NCI-H2081 (cell line): ENCODE measurements at places on chromosomes 3 and 15.
A peak's percentile ranks its signal among the peaks of the same experiment; 100 is the strongest.

DNA sequence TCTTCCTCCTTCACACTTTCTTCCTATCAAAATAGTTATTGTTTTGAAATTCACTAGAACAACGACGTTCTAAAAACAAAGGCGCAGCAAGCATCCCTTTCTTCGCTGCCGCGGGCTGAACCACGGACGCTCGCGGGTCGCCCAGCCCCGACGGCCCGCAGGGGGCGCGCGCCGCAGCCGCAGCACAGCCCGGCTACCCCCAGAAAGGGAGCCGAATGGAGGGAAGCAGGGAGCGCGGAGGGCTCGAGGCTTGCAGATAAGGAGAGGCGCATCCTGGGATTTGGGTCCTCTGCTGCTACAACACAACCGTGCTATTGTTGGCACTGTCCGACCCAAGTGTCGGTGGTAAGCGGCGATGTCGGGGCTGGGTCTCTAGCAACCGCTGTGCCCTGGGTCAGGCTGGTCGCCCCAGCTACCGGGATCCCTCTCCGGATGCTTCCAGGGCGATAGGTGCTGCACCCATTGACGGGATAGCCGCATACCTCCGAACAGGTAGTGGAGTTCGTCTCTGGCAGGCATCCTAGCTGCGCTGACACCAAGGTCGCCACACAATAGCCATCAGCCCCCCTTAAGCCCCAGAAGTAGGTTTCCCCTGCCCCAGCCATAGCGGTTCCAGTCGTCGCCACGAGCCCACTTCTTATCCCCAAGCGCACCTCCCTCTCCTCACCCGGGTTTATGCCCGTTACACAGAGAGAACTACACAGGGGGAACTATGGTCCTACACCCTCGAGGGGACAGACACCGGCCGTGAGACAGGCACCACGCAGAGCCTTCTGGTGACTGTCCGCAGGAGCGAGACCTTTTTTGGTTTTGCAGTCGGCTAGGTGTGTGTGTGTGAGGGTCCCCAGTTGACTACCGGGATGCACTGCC lies 6.0 kb downstream of the ONECUT1 start:
- peak; percentile 62 for DNase-seq

DNA sequence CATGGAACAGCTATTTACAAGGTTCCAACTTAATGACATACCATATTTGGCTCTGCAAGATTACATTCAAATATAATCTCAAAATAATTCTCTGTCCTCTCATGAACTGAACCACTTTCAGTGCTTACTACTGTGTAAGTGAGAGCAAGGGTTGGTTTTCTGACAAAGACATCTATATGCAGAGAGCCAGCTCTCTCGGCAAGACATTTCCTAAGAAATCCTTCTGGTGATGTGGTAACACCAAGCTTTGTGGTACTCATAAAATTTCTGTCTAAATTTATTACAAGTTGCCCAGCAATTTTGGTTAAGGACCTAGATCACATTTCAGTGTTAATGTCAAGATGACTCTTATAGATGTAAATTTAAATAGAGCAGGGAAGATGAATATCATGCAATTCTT lies 184.9 kb downstream of the GAP43 start:
- no peak for DNase-seq

- peak; percentile 25 for DNase-seq
These were observed 45.0 kb upstream of the FOXP1 start for GRCh38 chr3:71628522-71628921.

DNA sequence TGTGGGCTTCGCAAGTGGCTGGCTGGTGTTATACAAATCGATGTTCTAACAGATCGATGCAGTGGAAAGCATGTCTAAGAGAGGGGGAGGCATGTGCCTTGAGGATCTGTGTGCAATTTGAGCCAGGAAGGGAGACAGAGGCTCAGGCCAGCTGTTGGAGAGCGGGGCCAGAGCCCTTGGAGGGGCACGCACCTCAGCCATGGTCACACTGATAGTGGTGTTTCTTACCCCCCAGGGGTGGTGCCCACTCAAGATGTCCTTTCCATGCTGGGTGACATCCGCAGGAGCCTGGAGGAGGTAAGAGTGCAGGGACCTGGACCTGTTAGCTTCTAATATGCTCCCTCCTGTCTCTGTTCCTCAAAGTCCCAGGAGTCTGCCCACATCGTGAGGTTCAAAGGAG lies 3.8 kb upstream of the ABTB1 start:
- DNase-seq, result no peak

GRCh38 chr3:59658274-59658673 lies 608.4 kb upstream of the CFAP20DC start:
- DNase-seq, result no peak

DNA sequence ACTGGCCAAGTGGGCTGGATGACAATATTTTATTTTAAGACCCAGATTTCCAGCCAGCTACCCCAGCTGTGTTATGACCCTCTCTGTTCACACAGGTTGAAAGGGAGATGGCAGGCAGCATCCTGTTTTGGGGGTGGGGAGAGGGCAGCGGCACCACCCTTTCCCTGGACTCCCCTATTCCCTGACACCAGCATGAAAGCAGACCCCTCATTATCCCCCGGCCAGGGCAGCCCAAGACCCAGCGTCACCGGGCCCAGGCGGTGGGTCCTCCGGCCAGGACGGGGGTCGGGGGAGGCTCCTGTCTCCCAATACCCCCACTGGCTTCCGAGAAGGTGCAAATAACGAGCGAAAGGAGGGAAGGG lies 127.6 kb upstream of the MEF2A start:
- DNase-seq, result no peak

DNA sequence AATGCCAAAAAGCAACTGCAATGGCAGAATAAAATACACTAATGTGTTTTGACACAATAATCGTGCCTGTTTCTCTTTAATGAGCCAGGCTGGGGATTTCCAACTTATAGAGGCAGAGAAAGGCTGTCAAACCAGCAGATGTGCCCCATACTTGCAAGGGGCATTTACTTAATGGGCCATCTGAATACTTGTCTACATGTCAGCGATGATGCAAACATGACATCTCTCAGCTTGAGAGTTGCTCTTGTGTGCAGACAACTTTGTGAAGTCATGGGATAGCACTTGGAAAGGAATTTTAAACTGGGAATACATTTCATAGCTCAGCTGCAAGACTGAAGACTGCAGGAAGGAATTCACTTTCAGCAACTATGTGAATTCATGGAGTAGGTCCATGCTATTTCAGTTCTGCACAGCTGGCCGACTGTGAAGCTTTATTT lies 127.4 kb upstream of the ADAMTS9 start:
- no peak for DNase-seq

- DNase-seq, result no peak
These were observed 48.7 kb downstream of the NUP210 start for GRCh38 chr3:13371100-13372075.

- no peak for DNase-seq
These were observed 41.6 kb downstream of the PARP15 start for GRCh38 chr3:122619040-122619439.

DNA sequence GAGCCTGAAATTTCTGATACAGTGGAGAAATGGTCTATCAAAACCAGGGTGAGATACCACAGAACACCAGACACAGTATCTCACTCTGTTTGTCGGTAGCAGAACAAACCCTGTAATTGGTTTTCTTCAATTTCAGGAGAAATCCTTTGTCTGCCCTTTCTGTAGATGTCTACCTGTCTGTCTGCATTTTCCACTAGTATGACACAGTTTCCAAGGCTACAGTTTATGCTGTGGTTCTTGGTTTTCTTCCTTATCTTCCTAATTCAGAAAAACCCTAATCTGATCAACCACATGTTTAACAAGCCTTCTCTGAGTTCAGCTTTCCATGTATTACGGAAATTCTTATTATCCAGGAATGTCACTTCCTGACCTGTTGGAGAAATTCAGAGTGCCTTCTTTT lies 70.8 kb downstream of the SCN11A start:
- DNase-seq, result no peak

DNA sequence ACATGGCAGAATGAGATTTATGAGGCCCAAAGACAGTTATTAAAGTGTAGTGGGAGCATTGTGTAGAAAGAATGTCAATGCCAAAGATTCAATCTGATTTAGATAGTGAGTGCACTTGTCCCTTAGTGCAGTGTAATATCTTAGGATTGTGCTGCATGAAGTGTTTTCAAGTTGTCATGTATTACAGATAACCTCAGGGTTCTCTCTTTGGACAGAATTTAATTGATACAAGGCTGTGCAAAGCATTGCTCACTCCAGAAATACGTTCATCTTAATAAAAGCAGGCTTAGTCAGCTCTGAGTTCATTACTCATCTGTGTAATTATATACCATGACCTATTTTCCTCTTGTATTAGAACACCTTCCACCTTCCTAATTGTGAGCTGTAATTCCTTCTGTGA lies 16.0 kb upstream of the GPR171 start:
- DNase-seq, result peak; percentile 28

GRCh38 chr15:48963524-48964113 lies at the start of gene SHC4:
Gene SHC4 (minus strand): TSS chr15:48963919. CDS start chr15:48963015, 904 bp downstream.
- peak; percentile 79 for DNase-seq

- DNase-seq, result no peak
These were observed 647.6 kb downstream of the MAGI1 start for GRCh38 chr3:65391068-65391467.

- no peak for DNase-seq
These were observed 17.4 kb downstream of the NBEAL2 start for GRCh38 chr3:46996689-46997452.

DNA sequence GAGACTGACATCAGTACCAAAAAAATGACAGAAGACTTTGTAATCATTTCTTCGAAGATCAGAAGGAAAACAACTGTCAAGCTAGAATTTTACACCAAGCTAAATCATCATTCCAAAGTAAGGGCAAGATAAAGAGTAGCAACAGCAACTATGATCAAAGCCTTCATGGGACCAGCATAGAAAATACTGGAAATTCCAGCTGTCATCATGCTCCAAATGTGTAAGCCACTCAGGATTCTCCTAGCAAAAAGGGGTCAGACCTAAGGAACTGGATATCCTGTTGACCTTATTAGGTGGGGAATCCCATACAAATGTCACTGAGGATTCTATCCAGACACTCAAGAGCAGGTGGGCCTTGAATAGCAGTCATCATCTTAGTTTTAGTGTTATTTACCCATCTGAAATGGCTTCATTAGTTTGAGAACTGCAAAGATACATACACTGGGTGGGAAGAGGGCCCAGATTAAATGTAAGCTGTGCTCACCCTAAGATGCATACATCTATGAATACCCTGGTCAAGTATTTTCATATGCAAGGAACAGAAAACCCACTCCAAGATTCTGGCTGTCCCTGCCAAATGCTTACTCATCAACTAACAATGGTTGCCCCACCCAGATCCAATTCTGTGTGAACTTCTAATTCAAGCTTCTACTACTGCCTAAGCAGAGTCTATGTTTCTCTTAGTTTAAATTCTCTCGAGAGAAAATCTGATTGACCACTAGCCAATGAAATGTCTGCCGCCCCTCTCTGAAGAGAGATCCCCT lies 33.5 kb downstream of the CLDN18 start:
- no peak for DNase-seq

- DNase-seq, result peak; percentile 91
These were observed 116.3 kb downstream of the KCNAB1 start for GRCh38 chr3:156236556-156237260.

GRCh38 chr3:79506751-79507150 lies 261.0 kb downstream of the ROBO1 start:
- DNase-seq, result no peak

GRCh38 chr15:50321680-50322210 lies 33.3 kb downstream of the GABPB1 start:
- no peak for DNase-seq

GRCh38 chr15:35130245-35130644 lies 45.1 kb upstream of the NANOGP8 start:
- no peak for DNase-seq

GRCh38 chr15:68303134-68303533 lies 25.6 kb downstream of the FEM1B start:
- DNase-seq, result no peak

- DNase-seq, result no peak
These were observed 41.0 kb upstream of the MANF start for GRCh38 chr3:51343918-51344687.

- DNase-seq, result no peak
These were observed 89.3 kb downstream of the NR2E3 start for GRCh38 chr15:71899674-71900073.

GRCh38 chr3:12953201-12953995 lies 112.0 kb upstream of the RPL32 start:
- no peak for DNase-seq

GRCh38 chr3:17583530-17583929 lies 158.9 kb downstream of the TBC1D5 start:
- DNase-seq, result no peak

GRCh38 chr3:106454497-106454896 lies 585.7 kb upstream of the CBLB start:
- no peak for DNase-seq

- peak; percentile 49 for DNase-seq
These were observed 621.7 kb upstream of the AGTR1 start for GRCh38 chr3:148075771-148076716.

GRCh38 chr3:40532252-40532651 lies 7.5 kb downstream of the ZNF621 start:
- DNase-seq, result no peak

- no peak for DNase-seq
These were observed 30.9 kb downstream of the LRRC49 start for GRCh38 chr15:70923311-70924080.

DNA sequence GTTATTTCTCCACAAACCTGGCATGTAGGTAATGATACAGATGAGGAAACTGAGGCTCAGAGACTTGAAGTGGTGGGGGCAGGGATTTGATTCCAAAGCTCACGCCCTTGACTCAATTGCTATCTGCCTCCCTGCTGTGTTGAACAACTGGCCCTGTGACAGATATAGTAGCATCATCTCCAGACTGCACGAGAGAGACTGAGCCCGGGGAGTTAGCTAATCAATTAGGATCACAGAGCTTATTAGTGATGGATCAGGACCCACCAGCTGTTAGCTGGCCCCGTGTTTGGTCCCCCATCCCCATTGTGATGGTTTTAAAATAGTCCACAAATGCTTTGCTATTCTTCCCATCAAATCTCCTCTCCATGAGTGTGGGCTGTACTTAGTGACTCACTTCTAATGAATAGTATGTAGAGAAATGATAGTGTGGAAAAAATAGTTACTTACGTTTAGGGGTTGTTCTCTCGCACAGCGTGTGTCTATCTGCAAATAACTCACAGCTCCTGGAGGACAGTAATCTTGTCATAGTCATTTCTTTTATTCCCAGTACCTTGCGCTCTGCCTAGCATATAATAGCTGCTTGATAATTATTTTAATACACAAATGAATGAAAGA lies 74.4 kb upstream of the KLF13 start:
- DNase-seq, result no peak

- no peak for DNase-seq
These were observed 1.3 kb downstream of the NGLY1 start for GRCh38 chr3:25781758-25782594.

DNA sequence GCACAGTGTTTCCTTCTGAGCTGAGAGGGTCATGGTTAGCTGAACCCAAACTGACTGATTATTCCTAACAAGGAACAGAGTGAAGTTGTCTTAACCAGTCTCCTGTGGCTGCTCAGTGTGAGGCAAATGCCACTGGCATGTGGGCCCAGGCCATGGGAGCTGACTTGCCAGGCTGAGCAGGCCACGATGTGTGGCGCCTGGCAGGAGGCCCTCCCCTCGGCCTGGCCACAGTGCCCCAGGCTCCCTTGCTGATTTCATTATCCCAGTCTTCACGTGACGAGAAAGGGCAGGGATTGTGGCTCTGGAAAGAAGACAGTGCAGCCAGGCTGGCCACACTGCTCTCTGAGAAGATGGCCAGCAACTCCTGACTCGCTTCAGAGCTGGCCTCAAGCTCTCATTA lies 58.8 kb downstream of the SLCO2A1 start:
- DNase-seq, result no peak
